ENCODE measurements at places on chromosomes 5 and 9.

GRCh38 chr9:6922680-6923079, 164.9 kb downstream of the KDM4C start:
- no peak for DNase-seq

DNA sequence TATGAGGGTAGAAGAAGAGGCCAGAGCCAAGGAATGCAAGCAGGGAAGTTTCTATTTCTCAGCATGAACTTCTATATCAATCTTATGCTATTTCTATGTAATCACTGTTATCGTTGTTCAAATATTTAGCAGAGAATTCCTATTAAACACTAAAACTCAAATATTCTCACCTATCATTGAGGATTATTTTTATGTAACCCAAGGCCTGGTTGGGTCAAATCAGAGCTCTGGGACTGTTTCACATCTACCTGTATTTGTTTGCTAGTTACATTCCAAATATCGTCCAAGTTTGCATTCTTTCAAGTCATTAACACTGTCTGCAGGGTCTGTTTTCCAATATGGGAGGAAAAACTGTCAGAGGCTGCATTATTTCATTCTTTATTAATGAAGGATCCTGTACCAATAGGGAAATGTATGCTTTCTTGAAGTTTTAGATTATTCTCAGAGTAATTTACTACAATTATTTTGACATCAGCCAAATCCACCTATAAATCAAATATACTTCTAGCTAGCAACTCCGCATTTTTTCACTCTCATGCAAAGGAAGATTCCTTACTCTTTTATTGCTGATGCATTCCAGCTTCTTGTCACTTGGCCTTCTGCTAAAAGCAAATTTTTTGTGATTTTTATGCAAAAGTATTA, 52.2 kb downstream of the LURAP1L start:
- DNase-seq: no peak

DNA sequence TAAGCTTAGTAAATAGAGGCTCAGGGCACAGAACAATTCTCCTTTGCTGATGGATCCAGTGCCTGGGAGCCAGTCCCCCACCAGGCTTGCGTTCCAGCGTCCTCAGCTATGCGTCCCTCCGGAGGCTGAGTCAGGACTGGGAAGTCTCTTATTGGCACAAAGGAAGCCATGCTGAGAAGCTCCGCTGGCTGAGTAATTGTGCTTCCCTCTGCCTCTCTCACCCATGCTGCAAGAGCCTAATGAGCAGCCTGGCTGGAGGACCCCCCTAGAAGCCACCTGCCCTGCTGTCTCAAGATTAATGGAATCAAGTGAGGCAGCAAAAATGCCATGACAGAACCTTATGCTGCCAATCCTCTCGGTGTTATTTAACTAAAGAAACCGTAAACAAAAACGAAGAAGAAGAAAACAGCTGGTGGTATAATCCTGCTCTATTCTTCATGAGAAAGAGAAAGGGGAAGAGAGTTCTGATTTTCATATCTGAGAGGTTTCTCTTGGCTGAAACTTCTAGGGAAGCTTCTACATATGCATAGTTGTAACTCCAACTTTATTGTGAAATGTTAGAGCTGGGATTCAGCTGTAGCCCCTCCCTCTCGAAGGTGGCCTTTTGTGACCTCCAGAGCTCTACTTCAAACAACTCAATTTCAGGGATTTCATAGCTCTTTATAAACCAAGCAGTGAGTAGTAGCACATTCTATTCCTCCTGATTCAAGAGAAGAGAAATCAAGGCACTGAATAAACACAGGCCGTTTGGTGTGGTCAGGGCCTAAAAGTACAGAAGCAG, 185.4 kb upstream of the SEMA6A start:
- DNase-seq: peak; percentile 51

DNA sequence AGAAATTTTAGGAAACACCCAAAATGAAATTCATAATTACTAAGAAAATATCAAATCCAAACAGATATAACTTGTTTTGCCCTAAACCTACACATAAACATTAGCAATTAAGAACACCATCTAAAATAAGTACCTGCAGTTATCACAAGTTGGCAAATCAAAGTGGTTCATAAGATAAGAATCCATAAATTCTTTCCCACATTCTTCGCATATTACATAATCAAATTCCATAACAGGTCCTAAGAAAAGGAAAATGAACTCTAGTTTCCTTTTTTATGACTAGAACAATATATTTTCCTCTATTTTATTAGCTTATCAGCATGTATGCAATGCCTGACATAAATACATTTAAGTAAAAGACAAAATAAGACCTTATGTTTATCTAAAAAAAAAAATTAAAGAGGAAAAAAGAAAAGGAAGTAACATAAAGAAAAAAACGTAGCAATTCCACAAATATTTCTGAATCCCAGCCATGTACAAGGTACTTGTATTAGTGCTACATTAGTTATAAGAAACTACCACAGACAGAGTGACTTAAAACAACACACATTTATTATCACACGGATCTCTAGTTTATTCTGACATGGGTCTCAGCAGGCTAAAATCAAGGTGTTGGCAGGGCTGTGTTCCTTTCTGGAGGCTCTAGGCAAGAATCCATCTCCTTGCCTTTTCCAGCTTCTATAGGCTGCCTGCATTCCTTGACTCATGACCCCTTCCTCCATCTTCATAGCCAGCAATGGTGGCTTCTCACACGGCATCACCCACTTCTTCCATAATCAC, 7.5 kb downstream of the XPA start:
- DNase-seq: no peak

- DNase-seq: no peak
Measured at GRCh38 chr9:10649076-10649475, 36.3 kb upstream of the PTPRD start.

DNA sequence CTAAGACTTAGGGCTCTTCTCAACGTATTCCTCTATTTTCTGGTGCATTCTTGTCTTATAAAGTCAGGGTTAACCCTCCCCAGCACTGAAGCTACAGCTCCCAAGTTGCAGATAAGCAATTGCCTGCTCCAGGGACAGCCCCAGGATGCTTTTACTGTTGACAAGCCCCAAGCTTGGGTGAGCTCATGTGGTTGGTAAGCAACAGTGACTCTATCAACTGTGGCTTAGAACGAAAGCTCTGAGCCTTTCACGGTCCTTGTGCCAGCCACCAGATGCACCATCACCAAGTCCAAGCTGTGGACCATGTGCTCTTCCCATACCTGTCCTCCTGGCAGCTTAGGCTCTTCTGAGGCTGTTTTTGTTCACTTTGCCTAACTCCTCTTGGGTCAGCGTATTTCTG, 13.5 kb downstream of the ADRB2 start:
- no peak for DNase-seq

DNA sequence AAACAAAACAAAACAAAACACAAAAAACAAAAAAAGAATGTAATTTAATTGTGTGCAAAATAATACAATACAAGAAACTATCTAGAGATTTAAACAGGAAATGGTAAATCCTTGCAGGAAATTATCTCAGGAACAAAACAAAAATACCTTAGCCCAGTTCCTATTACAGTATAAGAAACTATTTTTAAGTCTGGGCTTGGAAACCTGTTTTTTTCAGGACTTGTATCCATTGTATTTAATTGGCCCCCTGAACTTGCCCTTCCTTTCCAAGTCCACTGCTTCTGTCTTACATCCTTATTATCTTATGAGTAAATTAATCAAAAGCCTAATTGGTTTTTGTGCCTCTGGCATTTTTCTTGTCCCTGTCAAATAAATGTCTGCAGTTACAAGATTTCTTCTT, 48.5 kb downstream of the ST8SIA4 start:
- DNase-seq: no peak

DNA sequence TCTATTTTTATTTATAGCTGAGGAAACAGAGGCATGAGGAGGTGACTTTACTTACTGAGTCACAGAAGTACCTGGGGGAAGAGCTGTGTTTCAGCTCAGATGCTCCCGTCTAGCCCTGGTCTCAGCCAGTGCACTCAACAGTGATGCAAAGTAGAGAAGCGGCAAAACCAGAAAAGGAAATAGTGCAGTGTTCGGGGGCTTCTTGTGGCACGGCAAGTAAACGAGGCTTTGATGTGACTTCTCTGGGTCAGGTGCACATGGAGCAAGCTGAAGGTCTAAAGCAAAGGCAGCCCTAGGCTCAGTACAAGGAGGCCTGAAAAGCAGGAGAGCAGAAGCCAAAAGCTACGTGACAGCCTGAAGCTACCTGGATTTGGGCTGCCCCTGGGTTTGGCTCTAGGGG, 526.7 kb upstream of the ADAMTS16 start:
- no peak for DNase-seq

GRCh38 chr9:88418025-88418424, 29.8 kb downstream of the SPIN1 start:
- DNase-seq: no peak

DNA sequence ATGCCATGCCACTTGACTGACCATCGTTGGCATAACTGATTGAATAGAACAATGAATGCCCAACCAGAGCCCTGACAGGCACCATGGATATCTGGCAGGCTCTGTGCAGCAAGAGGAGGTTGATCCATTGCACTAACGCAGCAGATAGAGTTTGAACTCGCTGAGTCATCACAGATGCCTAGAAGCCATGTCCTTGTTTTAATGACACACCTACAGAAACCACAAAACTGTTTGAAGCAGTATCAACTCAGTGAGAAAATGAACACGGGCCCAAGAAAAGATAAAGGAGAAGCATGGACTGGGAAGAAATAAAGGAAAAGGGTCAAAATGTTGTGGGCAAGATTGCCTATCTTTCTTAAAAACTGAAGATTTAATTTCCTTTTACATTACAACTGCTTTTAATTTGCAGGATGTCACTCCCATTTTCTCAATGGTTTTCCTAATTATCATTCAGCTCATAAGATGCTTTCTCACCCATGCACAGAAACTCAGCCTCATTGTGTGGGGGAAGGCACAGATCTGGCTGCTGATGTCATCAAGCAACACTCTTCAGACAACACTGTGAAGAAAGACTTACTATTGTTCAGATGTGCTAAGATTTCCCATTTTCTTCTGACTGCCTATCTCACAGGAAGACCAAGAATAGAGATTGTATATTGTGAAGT, 129.0 kb downstream of the PIK3R1 start:
- no peak for DNase-seq

- no peak for DNase-seq
Measured at GRCh38 chr5:37926732-37927131, 86.9 kb upstream of the GDNF start.

GRCh38 chr5:99866740-99867139, 668.4 kb upstream of the FAM174A start:
- no peak for DNase-seq

GRCh38 chr5:180603076-180603594, 11.8 kb upstream of the SCGB3A1 start:
- no peak for DNase-seq

GRCh38 chr5:87246061-87246460, 21.6 kb upstream of the RASA1 start:
- no peak for DNase-seq

GRCh38 chr5:164721116-164721515, 1215.7 kb downstream of the MAT2B start:
- no peak for DNase-seq

GRCh38 chr5:116453988-116454411, 120.6 kb downstream of the SEMA6A start:
- DNase-seq: no peak

GRCh38 chr9:124480621-124480981, 26.6 kb downstream of the NR5A1 start:
- DNase-seq: no peak

DNA sequence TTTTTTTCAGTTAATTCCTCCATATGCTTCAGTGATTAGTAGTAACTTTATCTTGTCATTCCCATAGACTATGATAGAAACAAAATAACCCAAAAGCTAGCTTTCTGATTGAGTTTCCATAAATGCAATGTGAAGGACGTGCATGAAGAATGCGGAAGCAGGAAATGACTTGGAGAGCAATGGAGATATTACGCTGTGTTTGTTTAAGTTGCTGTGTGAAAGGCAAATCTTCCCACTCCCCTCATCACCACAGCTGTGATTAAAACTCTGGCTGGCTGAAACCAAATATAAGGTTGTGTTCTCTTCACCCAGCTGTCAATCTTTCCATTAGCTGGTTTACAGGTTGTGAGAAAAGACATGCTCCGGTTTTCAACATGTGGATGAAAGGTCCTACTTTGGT, 83.9 kb downstream of the NR2F1-AS1 start:
- DNase-seq: peak; percentile 75

GRCh38 chr5:42600441-42600840, 156.2 kb upstream of the CCDC152 start:
- DNase-seq: no peak

GRCh38 chr5:149724130-149724840, 5.8 kb upstream of the PPARGC1B start:
- DNase-seq: no peak

GRCh38 chr9:87787735-87788134, 61.8 kb downstream of the CTSL start:
- DNase-seq: no peak

DNA sequence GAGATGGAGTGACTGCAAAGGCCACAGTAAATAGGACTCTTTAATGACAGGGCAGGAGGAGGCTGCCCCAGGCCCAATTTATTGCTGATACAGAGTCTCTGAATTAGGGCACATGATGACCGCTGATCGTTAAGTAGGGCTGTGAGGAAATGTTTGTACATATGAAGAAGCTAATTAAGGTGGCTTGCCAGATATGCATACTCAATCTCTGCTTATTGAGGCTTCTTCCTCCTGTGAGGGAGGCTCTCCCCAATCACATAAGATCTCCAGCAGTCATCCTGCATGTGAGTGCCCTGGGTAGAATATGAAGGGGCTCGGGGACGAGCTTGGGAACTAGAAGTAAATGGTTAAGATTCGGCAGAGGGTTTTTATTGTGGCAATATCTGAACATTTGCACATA, 8.2 kb upstream of the CD180 start:
- DNase-seq: no peak

- DNase-seq: no peak
Measured at GRCh38 chr5:61353293-61353692, 21.2 kb downstream of the ZSWIM6 start.

- DNase-seq: no peak
Measured at GRCh38 chr9:138071731-138072130, 194.1 kb downstream of the CACNA1B start.

GRCh38 chr5:153511622-153512021, 21.2 kb downstream of the GRIA1 start:
- DNase-seq: no peak

DNA sequence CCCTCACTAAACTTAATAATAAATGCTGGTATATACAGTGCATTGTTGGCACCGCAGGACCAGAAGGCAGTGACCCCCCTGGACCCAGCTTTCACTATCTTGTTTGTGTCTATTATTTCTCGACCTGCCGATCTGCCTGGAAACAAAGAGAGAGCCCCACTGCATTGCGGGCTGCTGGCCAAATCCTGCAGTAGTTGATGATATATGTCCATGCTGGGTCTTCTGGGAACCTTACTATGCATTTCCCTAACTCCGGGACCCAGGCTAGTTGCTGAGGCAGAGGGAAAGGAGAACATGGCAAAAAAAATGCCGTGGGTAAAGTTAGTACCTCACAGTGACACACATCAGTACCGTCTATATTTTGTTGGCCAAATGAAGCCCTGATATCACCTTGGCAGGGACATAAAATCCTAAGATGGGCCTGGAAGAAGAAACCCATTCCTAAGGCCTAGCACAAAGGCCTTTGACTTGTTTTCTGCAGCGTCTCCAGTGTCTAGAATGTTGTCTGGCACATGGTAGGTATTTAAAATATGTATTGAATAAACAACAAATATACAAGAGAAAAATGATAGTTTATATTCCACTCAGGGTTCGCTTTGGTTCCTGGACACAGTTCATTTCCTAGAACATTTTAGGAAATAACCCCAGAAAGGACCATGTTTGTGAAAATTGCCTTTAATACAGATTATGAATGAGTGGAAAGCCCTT, 46.1 kb downstream of the NMUR2 start:
- DNase-seq: no peak

- peak; percentile 45 for DNase-seq
Measured at GRCh38 chr9:108439947-108440346, 415.8 kb downstream of the ACTL7B start.

- no peak for DNase-seq
Measured at GRCh38 chr9:82443312-82443711, 454.7 kb downstream of the SPATA31D1 start.
